Choroid plexus epithelial cell (primary cell): ENCODE measurements at places on chromosomes 4 and X.
A peak's percentile ranks its signal among the peaks of the same experiment; 100 is the strongest.

DNA sequence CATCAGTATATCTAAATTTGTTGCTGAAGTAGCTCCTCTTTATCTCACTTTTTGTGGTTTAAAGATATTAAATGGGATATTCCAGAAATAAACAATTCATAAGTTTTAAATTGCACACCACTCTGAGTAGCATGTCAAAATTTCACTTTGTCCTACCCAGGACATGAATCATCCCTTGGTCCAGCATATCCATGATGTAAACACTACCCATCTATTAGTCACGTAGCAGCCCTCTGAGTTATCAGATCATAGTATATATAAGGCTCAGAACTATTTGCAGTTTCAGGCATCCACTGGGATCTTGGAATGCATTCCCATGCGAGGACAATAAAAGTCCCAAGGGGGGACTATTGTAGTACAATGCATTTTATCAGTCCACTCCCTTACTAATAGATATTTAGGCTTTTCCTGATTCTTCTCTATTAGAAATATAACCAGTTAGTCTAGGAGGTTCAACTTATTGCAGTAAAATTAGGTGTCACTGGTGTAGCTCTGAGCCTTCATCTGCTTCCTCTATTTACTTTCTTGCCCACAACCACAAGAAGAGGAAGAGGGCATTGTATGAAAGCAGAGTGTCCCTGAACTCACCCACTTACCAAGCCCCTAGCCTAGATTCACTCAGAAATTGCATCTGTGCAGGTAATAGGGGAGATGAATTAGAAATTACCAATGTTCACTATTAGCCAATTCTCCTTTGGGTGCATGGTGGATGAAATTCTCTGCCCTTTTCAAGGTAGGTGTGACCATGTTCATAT, 409.8 kb upstream of the GALNT7 start:
- DNase-seq: peak; percentile 68

GRCh38 chr4:109365939-109366338, 63.5 kb upstream of the COL25A1 start:
- DNase-seq: no peak

DNA sequence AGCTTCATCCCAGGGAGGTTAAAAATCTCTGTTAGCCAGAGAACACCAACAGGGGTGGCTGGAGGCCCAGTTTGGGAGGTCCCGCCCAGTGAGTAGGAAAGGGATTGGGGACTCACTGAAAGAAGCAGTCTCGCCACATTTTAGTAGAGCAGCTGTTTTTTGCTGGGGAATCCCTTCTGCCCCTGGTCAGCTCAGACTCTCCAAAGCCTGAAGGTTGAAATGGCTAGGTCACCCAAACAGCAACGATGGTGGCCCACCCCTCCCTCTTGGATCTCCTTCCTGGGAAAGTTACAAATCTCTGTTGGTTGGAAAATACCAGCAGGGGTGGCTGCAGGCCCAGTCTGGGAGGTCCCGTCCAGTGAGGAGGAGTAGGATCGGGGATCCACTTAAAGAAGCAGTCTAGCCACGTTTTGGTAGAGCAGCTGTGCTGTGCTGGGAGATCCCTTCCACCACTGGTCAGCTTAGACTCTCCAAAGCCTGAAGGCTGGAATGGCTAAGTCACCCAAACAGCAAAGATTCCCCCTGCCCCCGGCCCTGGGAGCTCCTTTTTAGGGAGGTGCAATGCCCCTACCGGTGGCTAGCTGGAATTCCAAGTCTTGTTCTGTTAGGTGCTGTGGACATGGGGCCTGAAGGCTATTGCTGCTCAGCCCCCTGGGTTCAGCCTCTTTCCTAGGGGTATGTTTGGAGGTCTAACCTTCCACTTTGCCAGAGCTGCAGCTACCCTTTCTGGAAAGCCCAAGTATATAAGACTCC, 40.0 kb upstream of the TEX13A start:
- DNase-seq: no peak

GRCh38 chr4:119172223-119172622, 36.6 kb downstream of the MYOZ2 start:
- no peak for DNase-seq

GRCh38 chrX:154378059-154378798, 866 bp upstream of the EMD start:
- DNase-seq: no peak

DNA sequence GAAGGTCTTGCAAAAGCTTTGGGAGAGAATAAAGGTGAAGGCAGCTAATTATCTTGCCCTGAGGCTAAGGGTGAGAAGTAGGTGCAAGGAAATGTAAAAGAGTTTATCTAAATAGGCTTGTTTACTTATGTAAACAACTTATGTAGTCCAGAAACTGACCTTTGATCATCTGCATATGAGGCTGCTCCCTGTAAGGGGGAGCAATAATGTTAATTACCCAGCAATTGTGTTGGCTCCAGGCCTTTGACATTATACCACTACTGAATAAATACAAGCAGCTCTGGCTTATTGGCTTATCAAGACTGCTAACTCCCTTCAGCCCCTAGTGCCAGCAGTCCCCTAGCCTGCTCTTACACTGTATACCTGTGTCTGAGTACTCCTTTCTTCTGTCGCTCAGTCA, 303.7 kb upstream of the GNPDA2 start:
- no peak for DNase-seq

GRCh38 chr4:118281611-118282442, 71.0 kb downstream of the PRSS12 start:
- peak; percentile 62 for DNase-seq

- no peak for DNase-seq
Measured at GRCh38 chr4:25011135-25011866, 19.4 kb downstream of the LGI2 start.

GRCh38 chrX:24243188-24243587, 70.7 kb downstream of the SUPT20HL2 start:
- DNase-seq: no peak

- DNase-seq: peak; percentile 79
Measured at GRCh38 chr4:168864821-168865541, 145.1 kb downstream of the CBR4 start.

GRCh38 chrX:42505016-42505415, 272.9 kb downstream of the PPP1R2C start:
- no peak for DNase-seq

DNA sequence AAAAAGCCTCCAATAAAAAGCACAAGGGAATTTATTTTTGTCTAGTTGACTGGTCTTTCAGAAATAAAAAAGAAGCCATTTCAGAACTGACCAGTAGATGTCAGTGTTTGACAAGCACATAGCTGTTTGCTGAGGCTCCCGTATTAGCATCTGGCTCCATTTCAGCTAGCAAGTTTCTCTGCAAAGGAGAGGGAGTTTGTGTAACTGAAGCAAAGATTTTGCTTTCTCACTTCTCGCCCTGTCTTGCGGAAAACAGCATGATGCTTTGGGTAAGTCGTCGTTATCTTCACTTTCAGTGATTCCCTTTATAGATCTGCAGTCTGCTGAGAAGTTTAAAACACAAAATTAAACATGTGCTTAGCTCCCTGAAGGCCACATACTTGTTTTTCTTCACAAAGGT, 85.5 kb downstream of the CT47B1 start:
- DNase-seq: peak; percentile 86

DNA sequence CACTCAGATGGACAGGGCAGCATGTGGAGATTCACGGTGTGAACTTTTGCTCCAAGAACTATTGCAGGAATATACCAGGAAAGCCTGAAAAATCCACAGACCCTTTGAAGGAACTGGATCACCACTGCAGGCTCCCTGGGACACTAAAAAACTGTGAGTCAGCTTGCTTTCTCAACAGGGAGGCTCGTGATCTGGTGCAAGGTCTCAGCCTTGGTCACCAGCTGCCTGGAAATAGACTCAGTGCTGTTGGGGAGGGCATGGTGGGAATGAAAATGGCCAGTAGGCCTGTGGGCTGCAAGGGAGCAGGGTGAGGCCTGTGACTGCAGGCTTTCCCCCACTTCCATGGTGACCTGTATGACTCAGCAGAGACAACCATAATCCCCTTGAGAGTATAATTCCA, 426.4 kb upstream of the RPS6KA3 start:
- DNase-seq: peak; percentile 26

GRCh38 chr4:139522457-139522856, 33.6 kb downstream of the SETD7 start:
- DNase-seq: no peak

DNA sequence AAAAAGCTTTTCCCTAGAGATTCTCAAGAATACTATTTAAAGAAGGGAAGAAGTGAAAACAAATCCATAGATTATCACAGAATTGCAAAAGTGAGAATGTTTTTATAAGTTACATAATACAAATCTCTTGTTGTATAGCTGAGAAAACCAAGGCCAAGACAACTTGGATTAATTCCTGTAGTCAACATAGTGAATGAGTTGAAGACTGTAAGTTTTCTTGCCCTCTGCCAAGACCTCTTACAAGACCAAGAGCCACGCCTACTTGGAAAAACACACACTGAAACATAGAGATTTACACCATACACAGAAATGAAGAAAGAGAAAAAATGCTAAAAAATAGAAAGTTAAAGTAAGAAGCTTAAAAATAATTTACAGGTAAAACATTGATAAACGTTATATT, 2024.0 kb downstream of the PCDH7 start:
- peak; percentile 4 for DNase-seq

DNA sequence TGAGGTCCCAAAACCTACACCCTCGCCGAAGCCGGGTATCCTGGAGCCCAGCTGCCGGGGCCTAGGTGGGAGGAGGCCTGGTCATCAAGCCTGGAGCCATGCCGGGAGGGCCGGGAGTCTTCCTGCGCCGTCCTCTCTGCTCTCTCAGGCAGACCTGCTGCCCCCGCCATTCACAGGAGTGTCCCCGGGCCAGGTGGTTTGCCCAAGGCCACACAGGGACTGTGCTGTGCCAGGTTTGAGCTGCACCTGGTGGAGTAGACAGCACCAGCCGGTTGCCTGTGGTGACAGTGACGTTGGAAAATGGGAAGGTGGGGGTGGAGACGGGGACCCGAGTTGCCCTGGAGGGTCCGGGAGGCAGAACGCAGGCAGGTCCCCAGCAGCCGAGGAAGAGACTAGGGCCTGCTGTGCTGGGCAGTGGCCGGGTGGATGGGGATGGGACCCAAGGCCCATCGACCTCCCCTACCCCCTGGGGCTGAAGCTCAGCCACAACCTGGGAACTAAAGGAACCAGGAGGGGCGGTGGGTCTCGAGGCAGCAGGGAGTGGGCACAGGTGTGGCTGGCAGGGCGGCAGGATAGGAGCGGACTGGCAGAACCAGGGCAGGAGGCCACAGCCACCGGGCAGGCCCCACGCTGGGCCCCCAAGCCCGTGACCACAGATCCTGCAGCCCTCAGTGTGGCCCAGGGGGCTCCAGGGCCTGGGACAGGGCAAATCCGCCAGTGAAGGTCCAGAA, 9.5 kb downstream of the DOK7 start:
- no peak for DNase-seq

DNA sequence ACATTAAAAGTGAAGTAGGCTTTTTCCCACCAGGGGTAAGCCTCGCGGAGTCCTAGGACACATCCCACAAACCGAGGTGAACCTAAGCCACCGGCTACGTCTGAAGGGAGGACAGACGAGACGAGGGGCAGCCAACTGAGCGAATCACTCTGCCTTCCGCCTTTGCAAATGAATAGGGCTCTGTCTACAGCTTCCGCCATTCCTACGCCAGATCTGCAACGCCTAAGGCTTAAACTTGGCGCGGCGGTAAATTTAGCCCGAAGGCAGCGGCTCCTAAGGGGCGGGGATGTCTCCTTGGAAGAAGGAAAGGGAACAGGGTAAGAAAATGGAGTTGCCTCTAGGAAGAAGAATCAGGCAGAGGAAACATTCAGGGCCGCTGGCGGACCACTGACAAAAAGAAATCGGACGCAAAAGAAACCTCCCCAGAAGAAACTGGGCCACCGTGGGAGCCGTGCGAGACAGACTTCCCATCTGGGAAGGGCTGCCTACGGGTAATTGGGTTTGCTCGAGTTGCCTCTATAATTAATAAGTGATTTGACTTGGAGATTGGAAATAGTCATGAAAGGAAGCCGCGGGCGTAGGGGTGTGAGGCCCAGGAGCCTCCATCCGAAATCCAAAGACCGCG, 90.5 kb downstream of the BCOR start:
- no peak for DNase-seq

DNA sequence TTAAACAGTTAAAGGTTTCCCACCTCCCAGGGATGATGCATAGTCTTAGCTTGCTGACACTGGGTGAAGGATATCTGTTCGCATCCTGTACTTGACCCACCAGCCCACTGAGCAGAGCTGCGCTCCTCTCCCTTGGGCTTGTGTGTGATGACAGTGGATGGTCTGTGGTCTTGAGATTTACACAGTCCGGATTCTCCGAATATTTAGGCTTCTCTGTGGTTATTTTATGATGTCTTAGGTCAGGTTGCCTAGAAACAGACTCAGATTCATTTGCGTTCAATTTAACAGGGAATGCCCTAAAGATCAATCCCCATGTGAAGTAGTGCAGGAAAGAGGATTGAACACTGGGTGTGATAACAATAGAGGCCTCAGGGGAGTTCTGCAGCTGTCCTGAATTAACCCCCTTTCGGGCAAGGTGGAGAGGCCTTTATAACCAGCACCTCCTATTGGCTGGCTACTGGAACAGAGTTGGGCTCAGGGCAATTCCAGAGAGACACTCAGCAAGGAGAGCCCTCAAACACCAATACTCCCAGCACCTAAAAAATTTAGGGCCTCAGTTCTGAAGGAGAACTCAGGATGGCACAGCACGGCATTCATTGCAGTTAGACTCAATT, 653.2 kb upstream of the GALNT7 start:
- peak; percentile 89 for DNase-seq

DNA sequence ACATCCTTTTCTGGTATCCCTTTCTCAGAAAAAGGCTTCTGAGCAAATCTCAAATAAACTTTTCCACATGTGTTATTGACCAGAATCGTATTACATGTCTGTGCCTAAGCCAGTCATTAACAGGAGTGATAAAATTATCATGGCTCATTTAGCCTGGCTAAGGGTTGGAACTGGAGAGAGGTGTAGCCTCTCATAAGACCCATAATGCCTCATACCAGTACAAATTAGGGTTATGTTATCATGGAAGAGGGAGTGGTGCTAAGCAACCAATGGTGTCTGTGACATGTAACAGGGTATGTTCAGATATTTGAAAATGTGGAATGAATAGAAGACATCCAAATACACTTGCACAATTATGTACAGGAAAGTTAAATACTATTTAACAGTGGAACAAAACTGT, 99.6 kb upstream of the CCDC160 start:
- no peak for DNase-seq

DNA sequence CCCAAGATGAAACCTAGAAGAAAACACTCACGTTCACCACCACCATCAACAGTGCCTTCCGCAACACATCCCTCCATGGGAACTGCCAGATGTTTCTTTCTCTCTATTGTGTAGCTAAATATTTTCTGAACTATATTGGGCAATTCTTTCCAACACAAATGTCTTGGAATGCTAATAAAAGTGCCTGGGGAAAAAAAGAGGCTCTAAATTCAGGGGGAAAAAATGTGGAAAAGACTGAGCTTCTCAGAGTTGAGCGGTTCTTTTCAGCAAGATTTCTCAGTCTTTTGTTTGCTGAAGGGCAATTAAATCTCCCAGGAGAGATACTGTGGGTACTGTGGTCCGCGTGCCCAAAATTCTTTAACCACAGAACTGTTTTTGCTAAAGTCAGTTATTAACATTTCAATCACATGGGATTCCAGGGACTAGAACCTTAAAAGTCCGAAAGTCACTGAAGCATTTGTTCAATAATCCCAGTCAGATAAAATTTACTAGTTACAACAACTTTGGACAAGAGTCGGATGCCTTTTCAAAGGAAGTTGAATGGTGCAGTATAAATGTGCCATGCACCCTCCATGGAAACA, 51.9 kb upstream of the DHRSX start:
- peak; percentile 9 for DNase-seq
